GM23248 (cell line): ENCODE measurements at places on chromosomes 6 and 20. TPM values are rescaled to one million over a fixed set of nuclear protein-coding genes. Genes with fewer than 3 reads are reported as not detected.

DNA sequence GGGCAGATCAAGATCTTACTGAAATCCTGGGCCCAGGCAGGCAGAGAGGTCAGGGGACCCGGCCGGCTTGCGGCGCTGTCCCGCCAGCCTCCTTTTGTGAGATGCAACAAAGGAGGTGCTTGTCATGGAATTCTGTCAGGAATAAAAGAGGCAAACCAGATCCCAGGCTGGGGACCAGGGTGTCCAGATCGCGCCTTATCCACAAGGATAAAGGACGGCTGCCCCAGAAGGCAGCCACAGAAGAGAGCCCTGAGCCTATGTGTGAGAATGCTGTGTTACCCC lies 42.6 kb upstream of the CDH22 start:
- DNase-seq, result no peak

The FAM209B gene
- not detected in 2 replicates for total RNA-seq

GRCh38 chr20:62142252-62143080 lies 728 bp downstream of the PSMA7 start:
- peak; percentile 47 for DNase-seq

DNA sequence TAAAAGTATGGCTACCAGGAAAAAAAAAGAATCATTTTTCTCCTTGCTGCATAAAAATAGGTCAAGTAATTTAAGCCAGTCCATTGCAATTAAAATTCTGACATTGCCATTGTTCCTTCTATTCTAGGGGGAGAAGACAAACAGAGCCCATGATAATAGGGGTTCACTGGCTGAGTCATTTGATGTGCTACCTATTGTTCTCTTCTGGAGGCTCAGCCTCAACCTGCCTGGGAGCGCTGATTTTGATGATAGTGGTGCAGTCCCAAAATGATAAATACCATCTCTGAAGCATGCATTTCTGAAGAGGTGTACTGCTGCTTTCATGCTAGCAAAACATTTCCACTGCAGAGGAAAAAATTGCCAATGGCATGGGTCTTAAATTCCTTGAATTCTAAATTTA lies 5.8 kb downstream of the CITED2 start:
- DNase-seq, result no peak

DNA sequence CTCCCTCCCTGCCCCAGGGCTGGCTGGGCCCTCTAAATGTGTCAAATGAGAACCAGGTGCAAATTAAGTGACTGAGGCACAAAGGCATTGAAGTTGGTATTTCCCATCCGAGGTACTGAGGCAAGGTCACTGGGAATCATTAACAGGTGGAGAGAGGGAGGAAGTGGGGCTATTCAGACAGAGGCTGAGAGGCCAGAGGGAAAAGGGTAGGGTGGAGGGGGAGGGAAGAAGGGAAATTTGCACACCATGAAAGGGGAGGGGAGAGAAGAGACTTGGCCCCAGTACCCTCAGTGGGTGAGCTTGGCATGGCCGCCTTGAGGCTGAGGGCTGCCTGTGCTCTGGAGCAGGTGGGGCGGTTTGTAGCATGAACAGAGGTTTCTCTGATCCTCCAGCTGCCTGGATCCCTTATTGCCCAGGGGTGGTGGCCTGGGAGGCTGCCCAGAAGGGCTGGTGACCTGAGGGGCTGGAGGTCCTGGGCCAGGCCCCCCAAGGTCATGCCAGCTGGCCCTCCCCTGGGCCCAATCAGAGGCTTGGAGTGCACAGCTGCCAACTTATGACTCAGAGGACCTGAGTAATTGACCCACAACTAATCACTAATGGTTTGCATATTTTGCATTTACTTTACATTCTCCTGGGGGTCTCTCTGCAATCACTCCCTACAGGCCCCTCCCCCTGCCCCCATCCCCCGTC lies 40.3 kb upstream of the ZFAND3 start:
- DNase-seq, result peak; percentile 49

DNA sequence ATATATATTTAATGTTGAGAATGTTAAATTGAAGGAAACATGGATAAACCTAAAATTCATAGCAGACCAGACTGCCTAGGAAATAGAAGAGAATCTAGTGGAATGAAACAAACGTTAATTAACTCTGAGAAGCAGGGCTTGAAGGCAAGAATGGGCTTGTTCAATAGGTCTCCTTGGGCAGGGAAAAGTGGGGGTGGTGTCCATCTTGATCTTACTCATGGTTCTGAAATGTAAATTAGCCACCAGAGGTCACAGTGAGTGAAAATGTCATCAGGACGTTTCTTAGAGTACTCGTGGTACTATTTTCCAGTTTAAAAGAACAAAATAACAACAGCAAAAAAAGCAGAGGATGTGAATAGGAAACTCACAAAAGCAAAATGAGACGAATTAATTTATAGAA lies 66.8 kb upstream of the BTBD3 start:
- DNase-seq, result peak; percentile 54

GRCh38 chr6:153003366-153003690 lies 819 bp upstream of the MTRF1L start:
- DNase-seq, result peak; percentile 46

- DNase-seq, result peak; percentile 31
Measured at GRCh38 chr6:2503816-2504494, 246.8 kb downstream of the MYLK4 start.

The WFDC12 gene
- not detected in 2 replicates for total RNA-seq

- peak; percentile 95 for DNase-seq
Measured at GRCh38 chr20:49510562-49511122, 28.2 kb upstream of the KCNB1 start.

The GABRR1 gene
- not detected in 2 replicates for total RNA-seq

The HMGCLL1 gene
- total RNA-seq, result not detected in 2 replicates

The TMEM200A gene
- total RNA-seq, result 43.3 and 47.0 TPM in 2 replicates

The DEFB114 gene
- not detected in 2 replicates for total RNA-seq

The APOBEC2 gene
- total RNA-seq, result not detected in 2 replicates

The DOK5 gene
- total RNA-seq, result 10.8 and 11.8 TPM in 2 replicates

DNA sequence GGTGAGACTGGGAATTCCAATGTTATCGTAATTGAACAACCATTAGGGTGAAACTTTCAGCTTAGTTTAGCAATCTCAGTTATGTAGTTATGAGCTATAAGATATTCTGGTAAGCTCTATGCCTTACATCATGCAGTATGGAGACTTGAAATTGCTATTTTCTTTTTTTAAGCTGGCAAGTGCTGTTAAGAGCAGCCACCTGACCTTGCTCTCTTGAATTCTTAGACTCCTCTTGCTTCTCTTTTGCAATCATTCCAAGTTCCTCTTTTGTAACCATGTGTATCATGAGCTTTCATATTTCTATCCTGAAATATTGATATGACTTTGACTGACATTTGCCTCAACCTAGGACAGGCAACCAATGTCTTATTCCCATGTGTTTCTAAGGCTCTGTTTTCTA lies 446.3 kb upstream of the SLC35B3 start:
- DNase-seq, result no peak

DNA sequence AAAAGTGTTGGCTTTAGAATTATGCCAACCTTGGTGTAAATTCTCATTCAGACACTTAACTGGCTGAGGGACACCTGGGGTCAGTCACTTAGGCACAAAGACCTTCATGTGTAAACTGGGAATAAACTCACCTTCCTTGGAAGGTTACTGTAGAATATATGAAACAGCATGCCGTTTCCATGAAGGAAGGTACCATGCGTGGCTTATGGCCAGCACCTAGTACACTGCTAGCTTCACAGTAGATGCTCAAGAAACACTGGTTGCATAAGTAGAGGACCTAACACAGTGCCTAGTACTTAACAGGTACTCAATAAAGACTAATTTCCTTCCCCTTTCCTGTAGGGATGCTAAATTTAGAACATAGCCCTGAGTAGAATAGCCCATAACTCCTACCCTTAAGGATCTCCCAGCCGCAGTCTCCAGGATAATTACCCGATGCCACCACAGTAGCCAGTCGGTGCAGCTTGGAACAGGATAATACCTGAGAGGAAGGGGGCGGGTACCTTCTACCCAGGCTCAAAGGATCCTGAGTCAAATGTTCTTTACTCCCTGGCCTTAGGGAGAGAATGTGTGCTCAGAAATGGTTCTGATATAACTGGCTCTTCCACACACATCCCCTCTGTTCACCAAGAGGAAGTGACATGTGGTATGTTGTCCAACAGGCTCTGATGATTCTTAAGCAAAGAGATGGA lies 3.6 kb downstream of the BCL2L1 start:
- DNase-seq, result no peak

The CYP21A2 gene
- not detected in 2 replicates for total RNA-seq

DNA sequence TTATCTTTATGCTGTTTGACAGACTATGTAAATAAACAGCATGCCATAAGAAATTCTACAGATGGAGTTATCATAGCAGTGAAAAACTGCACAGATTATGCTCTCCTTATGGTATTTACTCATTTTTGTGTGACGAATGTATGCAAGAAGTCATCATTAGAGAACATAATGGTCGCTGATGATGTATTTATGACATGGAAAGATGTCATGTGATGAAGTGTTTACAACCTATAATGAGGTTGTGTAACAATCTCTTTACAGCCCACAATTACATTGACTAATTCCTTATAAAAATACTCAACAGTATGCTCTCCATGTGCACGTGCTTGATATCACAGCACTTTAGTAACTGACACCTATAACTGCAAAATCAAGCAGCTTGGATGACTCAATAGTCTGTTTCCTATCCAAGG lies 192.4 kb downstream of the BMP2 start:
- no peak for DNase-seq

- peak; percentile 47 for DNase-seq
Measured at GRCh38 chr20:57179265-57179664, 87.2 kb downstream of the BMP7 start.

DNA sequence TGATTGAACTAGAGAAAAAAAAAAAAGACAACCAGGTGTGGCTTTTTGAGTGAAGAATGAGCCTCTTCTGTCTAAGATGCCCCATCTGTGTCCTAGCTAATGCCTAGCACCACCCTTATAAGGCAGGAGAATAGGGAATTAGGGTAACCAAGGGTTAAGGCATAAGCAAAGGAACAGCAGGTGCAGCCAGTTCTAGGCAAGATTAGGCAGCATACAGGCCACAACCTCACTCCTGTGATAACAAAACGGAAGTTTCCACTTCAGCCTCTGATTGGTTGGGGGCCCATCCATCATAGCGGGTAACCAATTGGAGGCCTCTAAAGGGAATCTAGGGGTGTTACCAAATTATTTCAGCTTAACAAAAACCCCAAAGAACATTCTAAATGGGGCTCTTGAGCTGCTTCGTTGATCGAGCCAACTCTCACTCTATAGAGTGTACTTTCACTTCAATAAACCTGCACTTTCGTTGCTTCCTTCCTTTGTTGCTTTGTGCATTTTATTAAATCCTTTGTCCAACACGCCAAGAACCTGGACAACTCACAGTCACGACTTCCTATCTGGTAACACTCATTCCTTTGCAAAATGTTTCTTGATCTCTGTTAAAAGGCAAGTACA lies 61.9 kb upstream of the TAGAP start:
- peak; percentile 58 for DNase-seq

DNA sequence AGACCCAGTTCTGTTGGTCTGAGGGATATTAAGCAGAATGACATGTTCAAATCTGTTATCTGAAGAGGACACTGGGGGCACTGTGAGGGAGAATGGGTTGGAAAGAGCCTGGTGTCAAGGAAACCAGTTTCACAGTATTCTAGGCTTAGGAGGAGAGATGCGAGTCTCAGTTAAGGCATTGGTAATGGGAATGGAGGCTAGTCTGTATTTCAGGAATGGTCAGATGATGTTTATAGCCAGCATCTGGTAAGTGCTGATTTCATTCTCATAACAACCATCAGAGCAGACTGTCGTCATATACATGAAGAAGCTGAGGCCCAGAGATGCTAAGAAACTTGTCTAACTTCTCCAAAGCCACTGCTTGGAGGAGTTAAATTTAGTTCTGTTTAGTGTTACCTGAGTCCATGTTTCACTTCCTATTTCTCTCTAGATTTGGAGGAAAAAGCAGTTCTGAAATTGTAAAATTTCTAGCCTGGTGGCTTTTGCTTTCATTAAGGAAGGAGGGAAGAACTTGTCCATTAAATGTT lies 242.0 kb downstream of the ARID1B start:
- DNase-seq, result no peak

DNA sequence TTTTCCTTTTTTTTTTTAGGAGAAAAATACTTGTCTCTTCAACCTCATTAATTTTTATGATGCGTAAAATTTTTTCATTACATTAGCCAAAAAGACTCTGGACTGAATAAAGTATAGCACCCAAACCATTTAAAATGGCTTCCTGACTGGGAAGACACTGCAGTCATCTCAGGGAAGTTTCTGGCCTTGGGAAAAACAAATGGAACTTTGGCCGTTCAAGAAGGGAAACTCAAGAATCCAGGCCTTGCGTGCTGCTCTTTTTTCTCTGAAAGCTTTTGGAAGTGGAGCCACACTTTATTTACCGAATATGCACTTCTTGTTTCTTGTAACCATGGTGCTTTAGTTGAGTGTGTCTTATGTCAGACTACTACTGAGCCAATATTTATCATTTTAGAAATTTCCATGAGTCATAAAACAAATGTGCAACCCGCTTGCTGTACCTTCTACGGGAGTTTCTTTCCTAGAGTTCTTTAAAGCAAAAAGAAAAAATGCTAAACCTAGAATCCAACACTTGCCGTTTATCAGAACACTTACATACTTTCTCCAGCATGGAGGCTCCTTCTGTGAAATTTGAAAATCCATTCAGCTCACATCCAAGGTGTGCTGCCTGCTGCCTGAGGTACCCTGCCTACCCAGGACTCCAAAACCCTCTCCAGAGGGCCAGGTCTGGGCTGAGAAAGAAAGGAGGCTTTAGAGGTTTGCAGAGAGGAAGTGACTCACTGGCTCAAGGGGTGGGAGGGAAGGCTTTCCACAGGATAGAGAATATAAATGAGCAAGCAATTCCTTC lies 11.5 kb upstream of the DSTN start:
- DNase-seq, result peak; percentile 94

The PXDC1 gene
- 167 and 192 TPM in 2 replicates for total RNA-seq

- no peak for DNase-seq
Measured at GRCh38 chr6:81759782-81760181, 7.3 kb upstream of the TENT5A start.
